ENCODE measurements at places on chromosomes 16 and 17.

DNA sequence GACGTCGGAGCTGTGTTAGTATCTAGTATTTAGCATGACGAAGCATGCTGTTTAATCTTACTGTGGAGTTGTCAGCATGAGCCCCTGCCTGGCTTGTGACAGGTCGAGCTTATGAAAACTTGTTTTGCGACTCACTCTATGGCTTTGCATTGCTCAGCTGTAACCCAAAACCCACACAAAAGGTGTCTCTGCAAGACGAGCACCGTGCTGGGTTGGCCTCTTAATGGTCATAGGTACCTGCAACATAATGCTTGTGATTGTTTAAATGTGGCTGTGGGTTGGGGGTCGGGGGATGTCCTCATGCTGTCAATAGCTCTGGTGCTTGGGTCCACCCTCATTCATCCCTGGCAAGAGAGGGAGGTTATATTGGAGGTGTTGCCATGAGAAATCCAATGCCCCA lies 5.4 kb downstream of the NTN1 start:
- DNase-seq: no peak

DNA sequence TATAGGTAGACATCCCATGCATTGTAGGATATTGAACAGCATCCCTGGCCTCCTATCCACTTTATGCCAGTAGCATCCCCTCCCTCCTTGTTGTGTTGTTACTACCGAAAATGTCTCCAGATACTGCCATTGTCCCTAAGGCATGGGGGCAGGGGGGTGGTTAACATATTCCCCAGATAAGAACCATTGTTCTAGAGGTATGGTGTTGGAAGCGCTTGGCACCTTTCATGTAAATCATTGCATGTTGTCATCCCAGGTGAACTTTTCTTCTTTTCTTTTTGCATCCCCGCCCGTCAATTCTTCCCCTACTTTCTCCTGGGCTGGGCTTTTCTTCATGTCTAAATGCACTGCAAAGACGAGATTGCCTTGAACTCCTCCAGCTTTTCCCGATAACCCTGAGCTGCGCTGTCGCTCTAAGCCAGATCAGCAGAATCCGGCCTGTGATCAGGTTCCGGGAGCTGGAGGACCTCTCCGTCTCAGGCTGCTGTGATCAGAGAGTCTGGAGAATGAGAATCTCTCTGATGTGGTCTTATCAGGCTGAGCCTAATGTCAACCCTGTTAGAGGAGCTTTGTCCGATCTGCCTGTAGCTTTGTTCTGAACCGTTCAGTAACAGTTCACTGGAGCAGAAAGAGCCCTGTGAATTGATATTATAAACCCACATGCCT lies 76.2 kb downstream of the RBFOX1 start:
- DNase-seq: no peak

- no peak for DNase-seq
Measured at GRCh38 chr17:59165933-59166342, 10.4 kb downstream of the PRR11 start.

GRCh38 chr16:83958846-83959565 lies 6.0 kb downstream of the OSGIN1 start:
- DNase-seq: no peak

GRCh38 chr16:86878236-86879080 lies 300.1 kb downstream of the FOXL1 start:
- DNase-seq: no peak
